Activated naive CD4-positive, alpha-beta T cell treated with anti-CD3 and anti-CD28 coated beads, Interleukin-2, amount 50 U/mL, for 72 hours (primary cell): ENCODE measurements at places on chromosomes 3 and 15.

DNA sequence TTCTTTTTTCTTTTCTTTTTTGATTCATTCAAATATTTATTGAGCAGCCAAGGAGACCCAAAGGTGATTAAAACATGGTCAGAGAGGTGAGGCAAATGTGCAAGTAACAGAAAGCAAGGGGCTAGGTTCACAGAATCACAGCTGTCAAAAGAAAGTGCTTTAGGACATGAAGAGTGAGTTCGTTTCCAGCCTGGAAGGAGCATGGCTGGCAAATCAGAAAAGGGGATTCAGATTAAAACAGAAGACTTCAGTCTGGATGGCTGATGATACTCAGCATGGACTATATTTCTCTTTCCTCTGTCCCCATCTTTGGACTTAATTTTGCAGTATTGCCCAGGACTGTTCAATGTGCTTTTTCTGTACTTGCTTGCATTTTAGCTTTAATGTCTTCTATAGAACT lies 151.2 kb downstream of the NR1D2 start:
- DNase-seq, result no peak

- no peak for DNase-seq
Measured at GRCh38 chr15:38941399-38941953, 376.9 kb upstream of the RASGRP1 start.

- DNase-seq, result no peak
Measured at GRCh38 chr15:42155546-42156242, 742 bp downstream of the PLA2G4F start.

DNA sequence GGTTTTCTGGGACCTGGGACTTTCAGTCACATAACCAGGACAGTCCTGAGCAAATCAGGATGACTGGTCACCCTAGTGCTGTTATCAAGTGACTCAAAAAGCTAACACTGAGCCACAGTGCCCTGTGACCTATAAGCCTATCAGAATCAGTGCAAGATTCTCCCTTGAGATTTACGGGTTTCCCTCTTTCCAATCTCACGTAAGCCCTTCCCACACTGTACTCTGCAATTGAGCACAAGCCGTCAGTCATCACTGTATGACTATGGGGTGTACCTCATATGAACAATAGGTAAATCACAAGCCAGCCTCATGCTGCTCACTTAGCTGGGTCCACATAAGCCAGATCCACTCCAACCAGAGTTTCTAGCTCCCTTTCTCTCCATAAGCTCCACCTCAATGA lies 21.0 kb upstream of the CLDN18 start:
- DNase-seq, result no peak

- DNase-seq, result no peak
Measured at GRCh38 chr3:147940405-147941193, 531.4 kb downstream of the ZIC1 start.

DNA sequence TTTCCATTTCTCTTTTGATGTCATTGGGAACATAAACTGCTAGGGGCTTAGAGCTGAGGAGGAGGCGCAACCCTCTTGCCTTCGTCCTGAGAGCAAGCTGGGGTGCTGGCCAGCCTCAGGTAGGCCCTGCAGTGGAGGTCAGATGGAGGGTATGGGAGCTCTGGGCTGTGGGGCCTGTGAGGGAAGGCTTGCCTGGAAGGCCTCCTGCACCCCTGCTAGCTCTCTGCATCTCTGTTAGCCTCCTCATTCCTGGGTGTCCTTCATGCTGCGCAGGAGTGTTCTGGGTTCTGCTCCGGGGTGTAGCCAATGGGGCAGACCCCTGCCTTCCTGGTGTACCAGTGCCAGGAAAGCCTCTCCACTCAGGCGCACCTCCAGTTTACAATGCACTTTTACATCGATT lies 11.8 kb downstream of the GP5 start:
- no peak for DNase-seq
